Activated T-helper 1 cell treated with Interleukin-2 at 50 U/mL for 16 hours (primary cell): ENCODE measurements at places on chromosomes 7 and 10.

DNA sequence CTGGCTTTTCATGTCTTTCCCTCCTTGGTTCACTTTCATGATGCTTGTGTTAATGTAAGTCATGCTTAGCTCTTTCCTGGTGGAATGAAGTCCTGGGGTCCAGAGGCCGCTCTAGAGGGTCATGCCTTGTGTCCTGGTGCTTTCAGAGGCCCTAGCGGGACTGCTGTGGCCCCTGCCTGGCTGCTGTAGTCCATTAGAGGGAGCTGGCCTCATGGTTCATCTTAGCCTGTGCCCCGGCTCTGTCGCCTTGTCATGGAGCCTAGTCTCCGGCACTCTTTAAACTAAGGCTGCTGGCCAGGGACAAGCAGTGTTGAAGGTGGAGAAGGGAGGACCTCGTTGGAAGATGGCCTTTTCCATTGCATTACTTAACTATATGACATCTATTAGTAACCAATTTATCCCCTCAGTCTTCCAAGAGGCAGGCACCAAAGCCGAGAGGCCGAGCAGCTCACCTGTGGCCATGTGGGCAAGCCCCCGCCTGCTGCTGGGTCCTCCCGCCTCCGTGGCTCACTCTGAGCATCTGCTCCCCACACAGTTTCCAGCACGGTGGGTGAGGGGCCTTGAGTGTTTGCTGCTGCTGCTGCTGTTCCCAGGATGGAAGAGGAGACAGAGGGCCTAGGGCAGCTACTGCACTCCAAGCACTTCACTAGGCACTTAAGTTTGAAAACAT lies 5.0 kb upstream of the NDUFB2 start:
- no peak for DNase-seq

GRCh38 chr10:92849576-92850090 lies 1.3 kb downstream of the EXOC6 start:
- DNase-seq, result no peak

GRCh38 chr10:102946992-102947391 lies 28.9 kb downstream of the CNNM2 start:
- no peak for DNase-seq

- DNase-seq, result peak; percentile 10
Observed at GRCh38 chr7:16753102-16753931, at the start of gene TSPAN13. TSPAN13 (plus strand) TSS chr7:16753755; CDS start chr7:16753968, 213 bp downstream.

GRCh38 chr10:122492006-122492405 lies 30.7 kb downstream of the HTRA1 start:
- no peak for DNase-seq

GRCh38 chr7:46939558-46939957 lies 642.4 kb downstream of the TNS3 start:
- DNase-seq, result no peak

DNA sequence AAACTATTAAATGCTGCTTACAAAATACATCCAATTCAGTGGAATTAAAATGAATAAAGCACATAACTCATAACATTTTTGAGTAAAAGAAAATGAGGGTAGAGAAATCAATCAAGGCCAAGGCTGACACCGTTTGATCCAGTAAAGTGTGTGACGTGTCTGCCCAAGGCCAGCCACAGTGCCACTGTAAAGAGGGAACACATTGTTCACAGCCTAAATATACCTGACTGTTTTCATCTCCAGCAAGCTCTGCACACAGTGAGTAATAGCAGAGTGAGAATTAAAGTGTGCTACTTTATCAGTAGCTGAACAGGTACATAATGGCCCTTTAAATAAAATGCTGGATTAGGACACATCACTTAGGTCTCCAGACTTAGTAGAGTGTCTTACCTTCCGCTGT lies 130.8 kb upstream of the DPP6 start:
- no peak for DNase-seq

DNA sequence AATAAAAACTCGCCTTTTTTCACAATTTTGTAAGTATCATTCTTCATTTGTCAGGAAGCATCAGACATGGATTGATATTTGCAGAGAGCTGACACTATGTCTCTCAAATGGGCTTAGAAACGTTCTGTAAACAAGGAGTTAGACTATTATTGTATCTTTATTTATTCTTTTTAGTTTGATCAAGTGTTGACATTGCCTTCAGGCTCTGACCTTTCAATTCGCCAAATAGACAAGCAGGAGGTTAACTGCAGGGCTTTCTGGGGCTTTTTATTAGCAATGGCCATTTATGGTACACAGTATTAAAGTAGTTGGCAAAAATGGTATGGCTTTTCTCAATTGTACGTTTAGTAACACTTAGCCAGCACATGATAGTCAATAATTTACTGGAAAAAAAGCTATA lies 221.7 kb downstream of the ZWINT start:
- DNase-seq, result no peak

DNA sequence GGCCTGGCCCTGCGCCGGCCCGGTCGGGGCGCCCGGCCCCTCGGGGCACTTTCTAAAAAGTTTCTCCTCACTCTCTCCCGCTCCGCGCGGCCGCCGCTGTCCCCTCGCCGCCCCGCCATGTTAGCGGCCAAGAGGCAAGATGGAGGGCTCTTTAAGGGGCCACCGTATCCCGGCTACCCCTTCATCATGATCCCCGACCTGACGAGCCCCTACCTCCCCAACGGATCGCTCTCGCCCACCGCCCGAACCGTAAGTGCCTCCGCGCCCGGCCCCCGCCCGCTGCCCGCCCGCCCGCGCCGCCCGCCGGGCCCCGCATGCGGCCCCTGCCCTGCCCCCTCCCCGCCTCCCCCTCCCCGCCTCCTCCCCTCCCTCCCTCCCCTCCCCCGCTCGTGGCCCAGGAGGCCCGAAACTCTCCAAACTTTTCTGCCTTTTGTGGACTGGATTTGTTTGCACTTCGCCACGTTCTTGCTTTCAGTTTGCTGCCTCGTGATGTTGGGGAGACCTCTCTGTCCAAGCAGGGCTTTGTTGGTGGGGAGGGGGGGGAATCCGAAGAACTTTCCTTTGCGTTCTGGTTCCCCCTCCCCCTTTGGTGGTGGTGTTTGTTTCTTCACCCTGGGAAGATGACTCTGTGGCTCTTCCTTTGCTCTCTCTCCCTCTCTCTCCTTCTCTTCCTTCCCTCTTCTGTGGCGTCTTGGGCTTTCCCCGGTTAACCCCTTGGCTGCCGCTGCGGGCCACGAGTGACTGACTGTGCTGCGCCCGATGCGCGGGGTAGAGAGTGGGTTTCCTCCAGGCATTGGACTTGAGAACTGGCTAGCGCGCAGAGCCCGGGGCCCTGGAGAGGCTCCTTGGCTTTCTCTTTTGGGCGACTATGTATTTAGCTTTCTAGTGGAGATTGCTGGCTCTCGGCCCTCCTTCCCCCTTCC lies 1.6 kb downstream of the TCF7L2 start:
- DNase-seq, result peak; percentile 1

DNA sequence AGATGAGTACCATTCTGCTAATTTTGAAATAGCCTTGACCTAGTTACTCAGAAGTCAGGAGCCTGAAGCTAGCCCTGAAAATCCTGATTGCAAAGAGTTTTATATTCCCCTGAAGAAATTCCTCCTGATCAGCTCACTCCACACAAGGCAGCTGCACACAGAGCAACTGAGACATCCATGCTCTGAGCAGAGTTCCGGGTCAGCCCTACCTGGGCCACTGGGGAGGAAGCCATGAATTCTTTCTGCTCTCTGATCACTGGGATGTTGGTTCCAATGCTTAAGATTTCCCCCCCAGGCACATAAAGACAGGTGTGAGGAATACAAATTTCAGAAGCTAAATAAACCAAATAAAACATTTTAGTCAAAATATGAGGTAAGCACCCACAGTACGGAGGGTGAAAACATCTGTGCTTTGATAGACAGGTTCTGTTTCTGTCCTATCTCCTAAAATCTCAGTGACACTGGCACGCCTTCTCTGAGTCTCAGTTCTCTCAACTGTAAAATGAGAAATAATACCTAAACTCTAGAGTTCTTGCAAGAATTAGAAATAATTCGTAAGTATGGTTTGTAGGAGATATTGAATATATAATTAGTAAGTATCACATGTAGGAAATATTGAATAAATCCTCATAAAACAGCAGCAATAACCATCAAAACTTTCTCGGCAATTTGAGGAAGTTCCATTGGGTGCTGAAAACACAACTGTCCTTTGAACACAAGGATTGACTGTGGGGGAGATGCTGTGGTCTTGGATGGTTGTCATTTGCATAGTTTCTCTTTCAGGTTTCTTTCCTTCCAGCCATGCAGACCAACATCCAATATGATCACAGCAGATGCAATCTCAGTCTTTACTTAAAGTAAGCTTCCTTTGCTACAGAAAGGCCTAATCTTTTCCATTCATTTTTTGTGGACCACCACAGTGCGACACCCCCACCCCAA lies 133.0 kb upstream of the TNS3 start:
- DNase-seq, result no peak

DNA sequence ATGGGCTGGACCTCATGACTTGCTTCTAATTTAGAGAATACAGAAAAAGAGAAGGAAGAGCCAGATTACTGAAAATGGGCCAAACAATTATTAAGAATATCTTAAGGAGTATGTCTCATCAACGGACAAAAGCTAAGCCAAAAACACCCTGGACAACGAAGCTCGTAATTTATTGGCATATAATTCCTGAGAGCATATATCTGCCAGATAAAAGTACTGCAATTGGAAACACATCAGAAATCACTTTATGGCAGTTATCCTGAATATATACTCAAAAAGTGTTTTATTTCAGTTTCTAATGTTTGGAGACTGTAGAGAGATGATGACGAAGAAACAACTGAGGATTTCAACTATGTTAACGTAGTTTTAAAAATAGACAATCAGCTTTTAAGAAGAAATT lies 211.8 kb downstream of the CSTF2T start:
- DNase-seq, result no peak

- no peak for DNase-seq
Observed at GRCh38 chr10:103652599-103653281, 159.2 kb downstream of the NEURL1 start.

DNA sequence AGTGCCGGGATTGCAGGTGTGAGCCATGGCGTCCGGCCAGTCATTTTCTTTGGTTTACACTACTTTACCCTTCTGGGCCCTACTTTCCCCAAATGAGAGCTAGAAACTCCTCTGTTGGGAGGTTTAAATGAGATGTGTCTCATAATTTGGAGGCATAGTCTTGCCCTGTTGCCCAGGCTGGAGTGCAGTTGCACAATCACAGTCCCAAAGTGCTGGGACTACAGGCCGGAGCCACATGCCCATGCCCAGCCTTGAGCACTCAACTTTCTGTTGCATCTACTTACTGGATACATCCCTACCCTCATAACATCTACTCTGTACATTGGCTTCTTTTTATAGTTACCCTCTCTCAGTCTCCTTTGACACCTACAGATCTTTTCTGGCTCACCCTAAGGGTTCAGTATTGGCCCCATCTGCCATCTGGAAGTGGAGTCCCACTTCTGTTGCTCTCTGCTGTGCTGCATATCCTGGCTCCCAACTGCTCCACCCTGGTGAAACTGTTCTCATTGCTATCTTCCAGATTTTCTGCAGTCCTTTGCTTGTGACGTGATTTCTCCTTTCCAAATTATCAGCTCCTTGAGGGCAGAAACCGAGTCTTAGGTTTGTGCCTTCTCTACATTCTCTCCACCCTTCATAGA lies 8.4 kb downstream of the EIF4H start:
- DNase-seq, result no peak

GRCh38 chr10:74637685-74638084 lies 188.7 kb upstream of the KAT6B start:
- DNase-seq, result no peak

DNA sequence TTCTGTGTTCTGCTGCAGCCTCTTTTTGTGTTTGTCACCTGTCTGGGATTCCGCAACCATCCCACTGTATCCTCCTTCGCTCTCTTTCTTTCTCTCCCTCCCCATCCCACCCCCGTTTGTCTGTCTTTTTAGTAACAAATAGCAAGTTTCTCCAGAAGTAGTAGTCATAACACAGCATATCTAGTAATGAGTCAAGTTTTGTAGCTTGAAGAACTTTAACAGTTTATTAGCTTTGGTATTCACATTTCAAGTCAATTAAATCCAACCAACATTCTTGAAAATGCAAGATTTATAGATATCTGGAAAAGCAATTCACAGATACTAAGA lies 154.1 kb upstream of the MTPN start:
- DNase-seq, result no peak

GRCh38 chr7:97857544-97857943 lies 14.7 kb downstream of the ASNS start:
- no peak for DNase-seq

DNA sequence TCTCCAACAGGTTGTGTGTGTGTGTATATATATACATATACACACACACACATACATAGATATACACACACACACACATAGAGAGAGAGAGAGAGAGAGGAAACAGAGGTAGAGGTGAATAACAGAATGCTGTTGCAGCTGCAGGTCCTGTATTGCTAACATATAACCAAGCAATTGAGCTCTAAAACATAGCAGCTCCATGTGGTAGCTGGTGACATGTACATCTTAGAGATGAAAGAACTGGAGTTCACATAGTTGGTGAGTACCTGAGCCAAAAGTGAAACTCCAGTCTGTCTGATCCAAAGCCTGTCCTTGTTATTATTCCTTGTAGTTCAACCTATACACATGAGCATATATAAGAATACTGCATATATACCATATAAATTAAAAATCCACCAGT lies 152.9 kb upstream of the CSTF2T start:
- DNase-seq, result no peak

GRCh38 chr7:125255810-125256209 lies 326.2 kb upstream of the POT1 start:
- DNase-seq, result no peak

GRCh38 chr10:12510501-12510941 lies 161.2 kb downstream of the CAMK1D start:
- DNase-seq, result no peak

DNA sequence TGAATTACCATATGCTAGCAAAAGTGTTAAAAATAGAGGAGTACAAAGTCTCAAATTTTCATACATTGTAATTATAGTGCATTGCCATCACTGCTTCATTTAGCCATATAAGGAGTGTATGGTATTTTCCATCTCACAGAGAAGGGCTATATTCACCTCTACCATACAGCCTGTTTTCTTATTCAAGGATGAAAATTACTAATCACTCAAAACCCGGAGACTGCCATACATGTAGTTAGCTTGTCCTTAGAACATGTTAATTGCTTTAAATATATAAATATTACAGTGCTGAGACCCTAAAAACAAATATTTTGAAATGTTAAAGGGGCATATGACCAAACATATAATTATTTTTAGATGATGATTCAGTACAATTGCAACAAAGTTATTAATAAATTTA lies 49.4 kb downstream of the CPEB3 start:
- no peak for DNase-seq

GRCh38 chr10:69102440-69102839 lies 14.5 kb downstream of the SRGN start:
- DNase-seq, result no peak

DNA sequence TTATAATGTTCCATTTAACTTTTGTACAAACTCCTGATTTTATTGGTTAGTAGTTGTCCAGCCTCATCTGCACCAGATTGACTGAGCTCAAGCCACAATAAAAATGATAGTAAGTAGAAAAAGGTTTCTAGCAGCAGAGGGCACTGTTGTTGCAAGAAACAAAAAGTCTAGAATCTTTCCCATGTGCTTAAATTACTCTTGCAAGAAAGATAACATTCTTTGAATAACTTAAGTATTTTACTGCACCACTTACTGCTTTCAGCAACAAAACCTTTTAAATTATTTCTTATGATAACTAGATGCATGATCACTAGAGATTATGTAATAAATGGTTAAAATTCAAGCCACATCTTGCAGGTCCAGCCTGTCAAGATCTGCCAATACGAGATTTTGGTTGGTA lies 27.0 kb downstream of the LMOD2 start:
- DNase-seq, result no peak

- no peak for DNase-seq
Observed at GRCh38 chr7:4181446-4181845, 500.6 kb upstream of the FOXK1 start.
